ENCODE measurements at places on chromosomes 6 and 20. TPM values are rescaled to one million over a fixed set of nuclear protein-coding genes. Genes with fewer than 3 reads are reported as not detected.

The NHSL1 gene
- polyA plus RNA-seq, result 31.3 TPM

GRCh38 chr6:105135056-105135455 lies 44.8 kb downstream of the POPDC3 start:
- DNase-seq, result no peak
- peaks cover 6% of the 10 kb centered on the region for H3K4me1 ChIP-seq
- H3K4me3 ChIP-seq, result no peak overlapping the region
- peaks cover 2% of the 10 kb centered on the region for H3K27me3 ChIP-seq
- H3K27ac ChIP-seq, result no peak overlapping the region

DNA sequence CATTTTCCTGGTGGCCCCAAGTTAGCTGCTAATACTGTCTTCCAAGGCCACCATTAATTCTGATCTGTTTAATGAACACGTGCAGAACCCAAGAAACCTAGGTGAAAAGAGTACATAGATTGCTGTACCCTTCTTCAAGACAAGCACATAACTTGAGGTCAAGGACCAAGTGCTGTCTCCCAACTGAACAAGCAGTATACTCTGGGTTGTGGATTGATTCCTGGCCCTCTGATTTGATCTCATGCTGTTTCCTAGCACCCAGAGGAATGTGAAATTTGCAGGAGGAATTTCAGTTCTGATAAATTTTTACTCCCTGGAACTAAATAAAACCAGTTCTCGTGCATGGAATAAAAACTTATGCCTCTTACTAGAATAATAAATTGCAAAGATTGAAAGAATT lies 75.6 kb downstream of the MTFR2 start:
- H3K4me3 ChIP-seq, result no peak overlapping the region
- H3K36me3 ChIP-seq, result no peaks in the 10 kb centered on the region
- H3K27ac ChIP-seq, result no peak overlapping the region
- H3K27me3 ChIP-seq, result no peaks in the 10 kb centered on the region
- no peaks in the 10 kb centered on the region for H3K4me1 ChIP-seq
- no peak for DNase-seq

GRCh38 chr20:40506537-40506939 lies 182.5 kb downstream of the MAFB start:
- H3K36me3 ChIP-seq, result no peaks in the 10 kb centered on the region
- H3K27ac ChIP-seq, result no peak overlapping the region
- peaks cover 4% of the 10 kb centered on the region for H3K4me1 ChIP-seq

DNA sequence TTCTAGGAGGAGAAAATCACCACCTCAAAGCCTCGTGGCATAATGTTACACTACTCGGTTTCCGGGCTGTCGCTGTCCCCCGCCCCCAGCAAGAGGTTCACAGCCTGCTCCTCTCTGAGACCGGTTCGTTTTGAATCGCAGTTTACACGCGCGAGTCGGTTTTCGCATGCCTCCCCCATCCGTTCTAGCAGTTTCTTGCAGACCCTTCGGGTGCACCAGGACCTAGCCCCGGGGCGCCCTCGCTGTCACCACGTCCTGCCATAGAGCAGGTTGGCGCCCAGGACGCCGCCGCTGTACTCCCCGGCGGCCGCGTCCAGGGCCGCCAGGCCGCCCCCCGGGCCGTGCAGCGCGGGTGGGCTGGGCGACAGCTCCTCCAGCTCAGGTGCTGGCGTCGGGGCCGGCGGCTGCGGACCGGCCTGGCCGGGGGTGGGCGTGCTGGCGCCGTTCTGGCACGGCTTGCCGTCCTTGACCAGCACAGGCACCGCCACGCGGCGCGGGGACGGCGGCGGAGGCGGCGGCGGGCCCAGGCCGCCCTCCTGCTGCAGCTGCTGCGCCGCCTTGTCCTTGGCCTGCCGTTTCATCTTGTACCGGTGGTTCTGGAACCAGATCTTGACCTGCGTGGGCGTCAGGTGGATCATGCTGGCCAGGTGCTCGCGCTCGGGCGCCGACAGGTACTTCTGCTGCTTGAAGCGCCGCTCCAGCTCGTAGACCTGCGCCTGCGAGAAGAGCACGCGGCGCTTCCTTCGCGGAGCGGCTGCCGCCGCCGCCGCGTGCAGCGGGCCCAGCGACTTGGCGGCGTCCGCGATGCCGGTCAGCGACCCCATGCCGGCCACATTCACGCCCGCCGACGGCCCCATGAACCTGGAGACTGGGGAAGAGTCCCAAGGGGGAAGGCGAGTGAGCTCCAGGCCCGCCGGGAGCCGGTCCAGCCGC lies 1.4 kb downstream of the NKX2-4 start:
- H3K27me3 ChIP-seq, result peaks cover 90% of the 10 kb centered on the region
- H3K27ac ChIP-seq, result no peak overlapping the region
- H3K36me3 ChIP-seq, result no peaks in the 10 kb centered on the region

GRCh38 chr20:1119128-1119505 lies 715 bp downstream of the PSMF1 start:
- H3K27ac ChIP-seq, result no peak overlapping the region
- no peaks in the 10 kb centered on the region for H3K36me3 ChIP-seq
- H3K27me3 ChIP-seq, result no peaks in the 10 kb centered on the region
- H3K4me1 ChIP-seq, result peaks cover 18% of the 10 kb centered on the region
- DNase-seq, result no peak
- peak overlapping the region; percentile 76 for H3K4me3 ChIP-seq

DNA sequence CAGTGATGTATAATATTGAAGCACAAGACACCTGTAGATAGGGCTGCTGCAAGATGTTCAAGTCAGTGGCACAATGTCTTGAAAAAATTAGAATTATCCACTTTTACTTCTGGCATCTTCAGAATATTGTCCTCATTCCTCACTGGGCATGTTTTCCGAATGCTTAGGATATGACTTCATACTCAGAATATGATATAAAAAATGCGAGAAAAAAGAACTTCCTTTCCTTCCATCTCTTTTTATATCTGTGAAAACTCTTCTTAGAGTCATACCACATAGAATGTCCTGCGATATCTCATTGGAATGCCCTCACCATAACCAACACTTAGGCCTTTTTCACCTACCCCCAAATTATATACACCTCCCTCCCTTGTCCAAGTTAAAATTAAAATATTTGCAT lies 4.6 kb downstream of the MAS1L start:
- no peaks in the 10 kb centered on the region for H3K27me3 ChIP-seq
- H3K4me3 ChIP-seq, result no peak overlapping the region
- H3K27ac ChIP-seq, result no peak overlapping the region
- H3K4me1 ChIP-seq, result no peaks in the 10 kb centered on the region

The ECT2L gene
- polyA plus RNA-seq, result 0.54 TPM

The HUS1B gene
- 0.41 TPM for polyA plus RNA-seq

- H3K4me1 ChIP-seq, result peaks cover 22% of the 10 kb centered on the region
- H3K36me3 ChIP-seq, result peaks cover 8% of the 10 kb centered on the region
- no peaks in the 10 kb centered on the region for H3K27me3 ChIP-seq
- H3K4me3 ChIP-seq, result no peak overlapping the region
- DNase-seq, result no peak
Measured at GRCh38 chr6:39847221-39847620, 55.0 kb downstream of the DAAM2 start.

- no peaks in the 10 kb centered on the region for H3K27me3 ChIP-seq
- H3K27ac ChIP-seq, result no peak overlapping the region
- peaks cover 7% of the 10 kb centered on the region for H3K36me3 ChIP-seq
- no peaks in the 10 kb centered on the region for H3K4me1 ChIP-seq
Measured at GRCh38 chr20:58416835-58417234, 27.8 kb downstream of the VAPB start.

DNA sequence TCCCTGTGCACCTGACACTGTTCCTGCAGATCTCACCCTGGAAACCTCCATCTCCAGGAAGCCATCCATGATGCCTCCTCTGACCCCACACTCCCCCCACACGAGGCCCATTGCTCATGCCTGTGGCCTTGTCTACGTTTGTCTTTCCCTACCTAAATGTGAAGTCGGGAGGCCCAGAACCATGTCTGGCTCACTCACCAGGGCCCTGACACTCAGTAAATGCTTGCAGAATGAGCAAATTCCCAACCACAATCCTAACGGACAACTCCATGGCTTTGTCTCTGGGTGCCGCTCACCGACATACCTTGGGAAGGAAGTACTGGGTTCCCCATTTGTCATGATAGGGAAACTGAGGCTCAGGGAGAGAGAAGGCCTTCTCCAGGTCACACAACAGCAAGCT lies 7.3 kb downstream of the PEDS1 start:
- H3K36me3 ChIP-seq, result peaks cover 62% of the 10 kb centered on the region
- no peaks in the 10 kb centered on the region for H3K27me3 ChIP-seq
- H3K4me3 ChIP-seq, result no peak overlapping the region
- DNase-seq, result no peak
- H3K27ac ChIP-seq, result no peak overlapping the region

The AGER gene
- polyA plus RNA-seq, result 22.1 TPM

The FAM210B gene
- polyA plus RNA-seq, result 23.6 TPM

GRCh38 chr20:54044156-54044555 lies 26.2 kb downstream of the BCAS1 start:
- H3K4me3 ChIP-seq, result no peak overlapping the region
- H3K36me3 ChIP-seq, result no peaks in the 10 kb centered on the region
- DNase-seq, result no peak
- no peaks in the 10 kb centered on the region for H3K4me1 ChIP-seq

- H3K4me1 ChIP-seq, result no peaks in the 10 kb centered on the region
- DNase-seq, result no peak
- no peak overlapping the region for H3K4me3 ChIP-seq
- no peaks in the 10 kb centered on the region for H3K36me3 ChIP-seq
Measured at GRCh38 chr6:143555071-143555492, 43.6 kb upstream of the FUCA2 start.

The LHFPL5 gene
- 2.0 TPM for polyA plus RNA-seq

DNA sequence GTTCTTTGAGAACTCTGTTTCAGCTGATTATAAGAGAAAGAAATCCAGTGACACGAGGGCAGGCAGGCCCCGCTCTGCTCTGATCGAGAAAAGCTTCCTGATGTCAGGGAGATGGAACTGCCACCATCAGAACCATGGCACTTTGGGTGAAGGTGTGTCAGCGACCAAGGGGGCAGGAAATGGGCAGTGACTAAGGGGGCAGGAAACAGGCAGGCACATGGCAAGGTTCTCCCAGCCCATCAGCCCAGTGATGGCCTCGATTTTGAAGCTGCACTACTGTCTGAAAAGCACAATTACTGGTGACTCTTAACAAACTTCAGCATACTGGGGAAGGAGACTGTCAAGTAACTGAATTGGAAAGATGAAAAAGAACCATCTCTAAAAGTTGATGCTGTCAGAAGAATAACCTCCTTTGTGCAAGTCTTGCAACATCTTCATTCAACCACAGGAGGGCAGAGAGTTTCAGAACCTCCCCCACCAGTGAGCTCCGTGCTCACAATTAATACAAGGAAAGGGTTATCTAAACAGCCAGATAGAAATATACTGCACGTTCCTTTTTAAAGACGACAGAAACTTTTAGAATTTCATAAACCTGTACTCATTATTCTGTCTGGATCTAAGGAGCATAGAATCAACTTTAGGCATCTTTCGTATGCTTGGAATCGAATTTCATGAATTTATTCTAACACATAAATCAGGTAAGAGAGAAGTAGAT lies 39.1 kb downstream of the TMX4 start:
- no peak overlapping the region for H3K4me3 ChIP-seq
- H3K27ac ChIP-seq, result no peak overlapping the region
- DNase-seq, result peak; percentile 61
- H3K27me3 ChIP-seq, result no peaks in the 10 kb centered on the region

DNA sequence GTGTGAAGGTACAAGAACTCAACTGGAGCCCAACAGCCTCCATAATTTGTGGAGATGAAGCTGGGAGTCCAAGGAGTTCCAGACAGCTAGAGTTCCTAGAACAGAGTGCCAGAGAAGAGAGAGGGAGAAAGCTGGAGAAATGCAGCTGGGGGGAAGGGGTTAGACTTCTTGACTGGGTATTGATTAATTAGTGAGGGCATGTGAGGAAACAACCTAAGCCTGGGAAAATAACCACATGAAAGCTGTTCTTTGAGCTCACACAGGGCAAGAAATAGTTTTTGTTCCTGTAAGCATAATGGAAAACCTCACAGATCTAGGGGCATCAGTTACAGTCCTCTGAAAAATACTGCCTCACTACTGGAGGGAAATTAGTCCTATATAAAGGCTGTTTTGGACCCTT lies 230.5 kb upstream of the FKBP1C start:
- no peaks in the 10 kb centered on the region for H3K4me1 ChIP-seq
- H3K4me3 ChIP-seq, result no peak overlapping the region
- no peaks in the 10 kb centered on the region for H3K27me3 ChIP-seq
- DNase-seq, result no peak

DNA sequence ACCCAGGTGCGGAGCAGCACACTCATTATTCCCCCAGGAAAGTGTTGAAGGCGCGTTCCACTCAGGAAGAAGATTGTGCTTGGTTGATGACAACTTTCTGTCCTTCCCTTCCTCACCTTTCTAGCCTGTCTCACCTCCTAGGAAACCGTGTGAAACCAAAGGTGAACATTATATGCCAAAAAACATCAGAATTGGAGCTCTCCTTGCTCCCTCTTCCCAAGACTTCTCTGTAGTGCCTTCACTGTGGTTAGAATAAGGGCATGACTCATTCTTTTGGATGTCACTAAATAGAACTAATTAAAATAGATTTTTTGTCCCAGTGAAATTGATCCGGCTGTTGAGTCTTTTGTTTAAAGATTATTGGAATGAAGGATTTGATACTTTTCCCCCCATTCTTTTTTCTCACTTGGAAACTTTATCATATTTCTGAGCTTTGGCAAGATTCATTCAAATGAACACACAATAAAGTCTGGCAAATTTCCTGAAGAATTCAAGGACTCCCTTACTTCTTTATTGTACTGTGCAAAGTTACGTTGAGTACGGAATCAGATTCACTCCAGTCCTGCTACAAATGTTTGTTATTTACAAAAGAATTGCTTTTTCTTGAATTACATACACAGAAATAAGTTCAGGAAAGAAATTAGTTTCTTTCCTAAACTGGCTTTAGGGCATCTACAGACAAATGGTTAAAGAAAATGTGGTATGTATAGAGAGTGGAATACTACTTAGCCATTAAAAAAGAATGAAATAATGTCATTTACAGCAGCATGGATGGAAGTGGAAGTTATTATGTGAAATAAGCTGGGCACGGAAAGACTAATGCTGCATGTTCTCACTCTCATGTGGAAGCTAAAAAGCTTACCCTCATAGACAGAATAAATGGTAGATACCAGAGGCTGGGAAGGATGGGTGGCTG lies 142.8 kb upstream of the AKAP12 start:
- no peaks in the 10 kb centered on the region for H3K27me3 ChIP-seq
- DNase-seq, result no peak
- no peak overlapping the region for H3K4me3 ChIP-seq
- H3K36me3 ChIP-seq, result peaks cover 10% of the 10 kb centered on the region
- no peak overlapping the region for H3K27ac ChIP-seq

DNA sequence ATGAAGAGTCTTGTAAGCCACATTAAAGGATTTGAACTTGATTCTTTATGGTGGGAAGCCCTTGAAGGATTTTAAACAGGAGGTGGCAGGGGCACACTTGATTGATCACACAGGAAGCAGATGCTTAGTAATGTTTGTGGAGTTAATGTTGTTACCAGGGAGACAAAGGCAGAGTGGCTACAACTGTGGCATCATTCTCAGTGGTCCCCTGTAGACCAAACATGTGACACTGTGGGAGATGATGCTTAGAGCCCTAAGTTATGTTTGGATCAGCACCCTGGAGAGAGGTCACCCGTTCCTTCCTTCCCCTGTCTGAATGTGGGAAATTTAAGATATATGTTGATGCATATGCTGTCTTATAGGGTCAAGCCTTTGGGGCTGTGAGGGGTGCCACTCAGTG lies 53.2 kb downstream of the EIF2S2 start:
- H3K4me3 ChIP-seq, result no peak overlapping the region
- no peaks in the 10 kb centered on the region for H3K27me3 ChIP-seq
- H3K4me1 ChIP-seq, result peaks cover 8% of the 10 kb centered on the region
- no peak for DNase-seq

The NMBR gene
- 4.1 TPM for polyA plus RNA-seq

GRCh38 chr20:47546184-47547033 lies 44.7 kb downstream of the NCOA3 start:
- H3K27me3 ChIP-seq, result no peaks in the 10 kb centered on the region
- H3K27ac ChIP-seq, result no peak overlapping the region
- DNase-seq, result no peak

The VGLL2 gene
- polyA plus RNA-seq, result 0.71 TPM

The POPDC3 gene
- 4.9 TPM for polyA plus RNA-seq

All from spinal cord (tissue), 10 donors.